Esophagus muscularis mucosa (tissue), 4 donors: ENCODE measurements at places on chromosomes 6 and 20. TPM values are rescaled to one million over a fixed set of nuclear protein-coding genes. Genes with fewer than 3 reads are reported as not detected.

Gene PLN
- total RNA-seq, result 343 TPM

DNA sequence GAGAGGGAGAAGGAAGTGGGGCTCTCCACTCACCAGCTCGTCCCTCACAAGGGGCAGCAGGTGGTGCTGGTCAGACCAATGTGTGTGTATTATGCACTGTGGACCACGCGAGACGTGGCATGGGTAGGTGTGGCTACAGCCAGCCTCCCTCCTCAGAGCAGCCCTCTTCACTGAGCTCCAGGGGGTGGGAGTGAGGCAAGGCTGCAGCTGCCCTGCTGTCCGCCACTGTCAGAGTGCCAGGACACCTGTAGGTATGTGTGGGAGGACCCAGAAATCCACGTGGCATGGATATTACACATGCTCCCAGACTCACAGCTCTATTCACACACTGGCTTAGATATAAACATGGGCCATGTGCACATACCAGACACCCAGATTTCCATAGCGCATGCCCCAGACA lies 90.3 kb downstream of the VEGFA start:
- DNase-seq, result no peak

- no peak for DNase-seq
Measured at GRCh38 chr20:8721098-8721497, 347.8 kb upstream of the PLCB4 start.

GRCh38 chr20:46216770-46217464 lies 91.4 kb downstream of the CDH22 start:
- no peak for DNase-seq

DNA sequence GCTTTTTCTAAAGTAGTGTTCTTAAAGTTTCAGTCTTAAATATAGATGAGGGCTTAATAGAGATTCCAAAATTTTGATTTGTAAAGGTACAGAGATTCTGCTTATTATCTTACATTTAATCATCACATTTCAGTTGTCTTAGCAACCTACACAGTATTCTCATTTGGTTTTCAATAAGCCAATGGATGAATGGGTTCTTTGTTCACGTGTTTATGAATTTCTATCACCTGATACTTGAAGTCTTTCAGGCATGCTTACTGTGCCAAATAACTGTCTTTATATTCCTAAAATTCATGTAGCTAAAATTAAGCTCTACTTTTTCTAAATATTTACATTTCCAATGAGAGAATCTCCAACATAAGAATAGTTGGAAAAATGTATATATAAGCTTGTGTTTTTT lies 152.7 kb downstream of the EYA4 start:
- DNase-seq, result no peak

- no peak for DNase-seq
Measured at GRCh38 chr20:18506744-18507143, 996 bp upstream of the SEC23B start.

DNA sequence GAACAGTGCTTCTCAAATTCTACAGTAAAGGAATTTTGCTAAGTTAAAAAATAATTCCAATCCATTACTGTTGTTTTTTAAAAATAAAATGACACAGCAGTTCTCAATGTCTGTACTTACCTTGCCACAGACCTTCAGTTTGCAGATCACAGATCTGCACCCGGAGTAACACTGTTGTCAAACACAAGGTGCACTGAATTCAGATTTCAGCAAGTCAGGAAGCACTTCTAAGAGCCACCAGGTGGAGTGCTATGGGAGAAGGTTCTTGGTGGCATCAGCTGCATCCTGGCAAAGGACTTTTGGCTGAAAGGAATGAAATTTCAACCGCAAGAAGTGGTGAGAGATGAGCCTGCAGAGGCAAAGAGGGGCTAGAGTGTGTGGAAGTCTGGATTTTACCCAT lies 17.4 kb downstream of the RSPH4A start:
- DNase-seq, result no peak

- no peak for DNase-seq
Measured at GRCh38 chr6:33508935-33509926, 54.9 kb downstream of the ZBTB9 start.

DNA sequence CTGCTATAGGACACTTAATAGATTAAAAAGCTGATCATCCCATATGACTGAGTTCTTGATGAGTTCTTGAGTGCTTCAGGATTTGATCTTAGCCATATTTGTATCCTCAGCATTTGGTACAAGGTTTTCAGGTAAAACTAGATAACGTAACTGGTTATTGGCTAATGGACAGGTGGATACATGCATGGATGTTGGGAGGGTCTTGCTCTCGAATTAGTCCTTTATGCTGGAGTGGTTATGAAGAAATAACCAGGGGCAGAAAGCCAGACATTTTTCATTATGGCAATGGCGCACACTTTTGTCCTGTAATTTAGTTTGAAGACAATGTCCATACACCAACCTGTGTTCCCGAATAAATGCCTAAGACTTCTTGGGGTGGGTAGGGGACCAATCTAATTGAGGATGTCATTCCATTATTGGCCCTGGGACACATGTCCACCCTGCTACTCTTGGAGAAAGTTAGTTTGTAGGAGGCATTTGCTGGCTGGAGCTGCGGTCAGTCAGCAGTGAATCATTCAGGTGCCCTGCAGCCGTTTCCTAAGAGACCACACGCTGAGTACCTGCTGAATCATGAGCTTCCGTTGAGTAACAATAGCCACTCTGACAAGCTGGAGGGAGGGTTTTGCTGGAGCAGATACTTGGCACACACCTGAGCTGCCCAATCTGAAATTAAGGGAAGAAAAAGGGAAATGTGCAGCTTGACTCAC lies 194.4 kb downstream of the FOXA2 start:
- DNase-seq, result no peak

- no peak for DNase-seq
Measured at GRCh38 chr6:116106146-116106545, 5.5 kb downstream of the NT5DC1 start.

- DNase-seq, result no peak
Measured at GRCh38 chr6:12200761-12201160, 89.4 kb upstream of the EDN1 start.

GRCh38 chr6:131765081-131765803 lies 42.6 kb upstream of the ENPP1 start:
- no peak for DNase-seq

Gene CUL7
- total RNA-seq, result 8.4 TPM

Gene KHDRBS2
- not detected for total RNA-seq

Gene CRISP2
- not detected for total RNA-seq

Gene CYP21A2
- 1.4 TPM for total RNA-seq

DNA sequence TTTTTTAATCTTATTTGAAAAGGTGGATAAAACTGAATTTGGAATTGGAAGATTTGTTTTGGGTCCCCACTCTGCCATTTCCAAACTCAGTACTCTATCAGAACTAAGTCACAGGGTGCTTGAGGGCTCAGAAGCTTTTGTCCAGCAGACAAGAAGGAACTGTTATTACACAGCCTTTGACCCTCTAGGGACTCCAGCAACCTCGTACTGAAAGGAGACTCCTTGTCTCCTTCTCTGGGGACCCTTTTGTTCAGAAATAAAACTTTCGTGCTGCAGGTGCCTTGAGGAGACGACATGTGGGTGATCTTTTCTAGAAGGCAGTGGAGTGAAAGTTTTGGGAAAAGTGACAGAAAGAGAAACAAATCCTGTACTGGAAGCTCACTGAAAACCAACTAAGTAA lies 7.4 kb upstream of the POLR1H start:
- no peak for DNase-seq

DNA sequence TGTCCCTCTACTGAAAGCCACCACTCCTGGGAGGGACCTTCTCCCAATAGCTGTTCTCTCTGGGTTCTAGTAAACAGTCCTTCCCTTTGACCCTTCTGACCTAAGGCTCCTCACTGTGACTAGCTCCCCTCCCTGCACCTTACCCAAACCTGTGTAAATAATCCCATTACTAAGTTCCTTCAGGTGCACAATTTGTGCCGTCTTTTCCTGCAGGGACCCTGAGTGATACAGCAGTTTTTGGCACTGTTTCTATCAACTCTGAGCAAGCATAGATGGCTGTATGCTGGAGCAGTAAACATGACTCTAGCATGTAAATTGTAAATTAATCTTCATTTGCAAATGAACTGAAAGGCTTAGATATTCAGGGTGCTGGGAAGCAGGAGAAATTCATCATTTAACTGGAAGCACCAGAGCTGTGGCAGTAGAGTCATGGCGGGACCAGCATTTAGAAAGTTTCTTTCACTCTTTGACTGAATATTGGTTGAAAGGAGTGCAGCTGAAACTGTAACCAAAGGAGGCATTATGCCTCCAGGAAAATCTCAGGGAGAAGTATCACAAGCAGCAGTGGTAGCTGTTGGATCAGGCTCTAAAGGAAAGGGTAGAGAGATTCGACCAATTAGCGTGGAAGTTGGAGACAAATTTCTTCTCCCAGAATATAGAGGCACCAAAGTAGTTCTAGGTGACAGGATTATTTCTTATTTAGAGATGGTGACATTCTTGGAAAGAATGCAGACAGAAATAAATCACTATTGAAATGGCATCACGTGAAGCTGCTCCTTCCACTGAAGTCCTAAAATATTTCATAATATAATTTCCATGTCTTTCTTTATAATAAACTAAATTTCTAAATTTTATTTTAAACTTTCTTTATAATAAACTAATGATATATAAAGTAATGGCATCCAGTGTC lies 117.8 kb downstream of the TCP11 start:
- no peak for DNase-seq

DNA sequence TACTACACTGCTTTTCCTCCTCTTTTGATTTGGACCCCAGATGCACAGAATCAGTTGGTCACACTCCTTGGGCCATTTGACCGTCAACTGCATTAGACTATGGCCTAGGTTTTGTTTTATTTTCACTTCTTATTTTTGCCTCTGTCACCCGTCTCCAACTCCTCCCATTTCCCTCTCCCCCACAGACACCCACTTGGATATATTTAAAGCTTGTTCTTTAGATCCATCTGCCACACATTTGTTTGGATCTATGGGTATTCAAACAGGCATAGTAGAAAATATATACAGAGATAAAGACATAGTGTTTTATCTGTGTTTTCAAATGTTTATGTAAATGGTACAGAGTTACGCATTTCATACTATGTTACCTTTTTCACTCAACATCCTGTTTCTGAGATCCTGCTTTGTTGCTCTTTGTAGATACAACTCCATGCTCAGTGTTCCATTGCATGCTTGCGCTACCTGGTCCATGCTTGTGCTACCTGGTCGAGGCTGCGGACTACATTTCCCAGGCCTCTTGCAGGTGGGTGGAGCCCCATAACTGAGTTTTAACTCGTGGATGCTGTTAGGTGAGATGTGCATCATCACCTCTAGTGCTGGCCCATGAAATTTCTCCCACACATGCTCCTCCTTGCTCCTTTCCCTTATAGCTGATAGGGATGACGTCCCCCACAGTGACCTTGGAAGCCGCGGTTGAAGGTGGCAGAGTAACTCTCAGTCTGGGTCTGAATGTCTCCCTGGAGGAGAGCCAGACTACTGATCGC lies 11.5 kb upstream of the PREX1 start:
- DNase-seq, result no peak

- no peak for DNase-seq
Measured at GRCh38 chr6:87825821-87826221, 123.8 kb upstream of the AKIRIN2 start.

DNA sequence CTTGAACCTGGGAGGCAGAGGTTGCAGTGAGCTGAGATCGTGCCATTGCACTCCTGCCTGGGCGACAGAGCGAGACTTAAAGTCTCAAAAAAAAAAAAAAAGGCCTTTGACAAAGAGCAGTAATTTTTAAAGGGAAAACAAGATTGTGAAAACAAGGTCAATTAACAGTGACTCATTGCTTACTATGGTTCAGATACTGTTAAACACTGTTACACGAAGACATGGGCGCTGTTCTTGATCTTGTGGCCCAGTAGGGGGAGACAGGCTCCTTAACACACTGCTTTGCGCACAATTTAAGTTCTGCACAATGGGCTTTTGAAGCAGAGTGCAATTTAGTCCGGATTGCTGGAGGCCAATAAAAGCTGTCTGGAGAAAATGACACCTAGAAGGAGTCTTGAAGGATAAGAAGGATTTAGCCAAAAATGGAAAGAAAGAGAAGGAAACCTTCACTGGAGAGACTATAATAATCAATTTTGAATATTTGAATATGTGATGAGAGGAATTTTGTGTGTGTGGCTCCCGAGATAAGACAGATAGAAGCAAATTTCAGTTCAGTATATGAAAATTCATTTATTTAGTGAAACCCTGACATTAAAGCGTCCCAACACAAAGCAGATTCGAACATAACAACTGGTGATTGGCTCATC lies 6.0 kb upstream of the LATS1 start:
- no peak for DNase-seq

DNA sequence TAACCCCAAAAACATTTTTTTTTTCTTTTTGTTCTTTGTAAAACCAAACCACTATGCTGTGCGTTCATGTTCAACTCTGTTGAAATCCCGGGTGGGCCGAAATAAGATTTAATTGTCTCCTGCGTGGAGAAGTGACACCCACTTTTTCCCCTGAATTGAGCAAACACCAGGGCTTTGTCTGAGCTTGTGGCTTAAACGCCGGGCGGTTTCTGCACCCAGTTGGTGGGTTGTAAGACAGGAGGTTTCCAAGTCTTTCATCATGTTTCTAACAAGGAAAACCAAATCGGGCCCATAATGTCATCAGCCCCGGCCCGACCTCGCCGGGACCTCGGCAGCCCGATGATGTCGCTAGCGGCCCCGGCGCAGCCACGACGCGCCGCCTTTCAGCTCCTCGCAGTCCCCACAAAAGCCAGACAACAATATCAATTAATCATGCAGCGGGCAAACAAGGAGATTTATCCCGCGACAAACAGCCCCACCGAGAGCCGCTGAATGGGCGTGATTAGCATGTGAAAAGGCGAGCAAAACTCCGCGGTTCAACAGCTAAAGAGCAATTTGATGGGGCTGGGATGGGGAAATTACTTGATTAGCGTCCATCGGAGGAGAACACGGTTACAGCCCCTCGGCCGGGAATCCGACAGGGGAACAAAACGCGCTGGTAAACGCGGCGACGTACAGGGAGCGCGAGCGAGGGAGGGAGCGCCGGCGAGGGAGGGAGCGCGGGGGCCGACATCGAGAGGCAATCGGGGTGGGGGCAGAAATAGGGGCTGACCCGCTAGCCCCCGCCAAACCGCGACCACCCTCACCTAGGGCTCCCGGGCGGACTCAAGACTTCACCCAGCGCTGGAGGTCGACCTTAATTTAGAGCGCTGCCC lies 5.3 kb downstream of the LINC00237 start:
- peak; percentile 88 for DNase-seq

- no peak for DNase-seq
Measured at GRCh38 chr6:14174226-14174625, 56.7 kb downstream of the CD83 start.

DNA sequence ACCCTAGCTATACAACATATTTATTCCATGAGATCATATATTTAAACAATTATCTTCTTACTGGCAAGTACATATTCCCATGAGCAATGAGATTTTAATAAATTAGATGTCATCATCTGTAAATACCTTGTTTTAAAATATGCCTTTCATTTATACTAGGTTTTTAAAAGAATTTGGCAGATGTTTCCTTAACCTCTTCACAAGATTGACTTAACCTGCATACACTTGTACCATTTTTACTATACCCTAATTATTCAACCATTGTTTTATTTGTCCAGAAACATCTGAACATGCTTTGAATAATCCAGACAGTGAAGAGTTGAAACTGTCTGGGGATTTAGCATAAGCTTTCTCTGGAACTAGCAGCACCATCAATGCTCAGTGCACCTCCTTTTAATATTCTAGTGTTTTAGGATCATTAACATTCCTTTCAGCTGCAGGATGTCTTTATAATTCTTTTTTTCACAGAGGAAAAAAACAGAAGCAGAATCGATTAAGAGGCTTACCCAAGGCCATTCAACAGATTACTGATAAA lies 188.0 kb upstream of the TENT5A start:
- no peak for DNase-seq

Gene OTOR
- not detected for total RNA-seq

GRCh38 chr6:2109796-2110195 lies 135.6 kb downstream of the GMDS start:
- no peak for DNase-seq

Gene PTK6
- 0.29 TPM for total RNA-seq

Gene FAM209B
- not detected for total RNA-seq

Gene FOXS1
- total RNA-seq, result 0.91 TPM
